ENCODE measurements at places on chromosomes 3 and 15. TPM values are rescaled to one million over a fixed set of nuclear protein-coding genes. Genes with fewer than 3 reads are reported as not detected.
A peak's percentile ranks its signal among the peaks of the same experiment; 100 is the strongest.

DNA sequence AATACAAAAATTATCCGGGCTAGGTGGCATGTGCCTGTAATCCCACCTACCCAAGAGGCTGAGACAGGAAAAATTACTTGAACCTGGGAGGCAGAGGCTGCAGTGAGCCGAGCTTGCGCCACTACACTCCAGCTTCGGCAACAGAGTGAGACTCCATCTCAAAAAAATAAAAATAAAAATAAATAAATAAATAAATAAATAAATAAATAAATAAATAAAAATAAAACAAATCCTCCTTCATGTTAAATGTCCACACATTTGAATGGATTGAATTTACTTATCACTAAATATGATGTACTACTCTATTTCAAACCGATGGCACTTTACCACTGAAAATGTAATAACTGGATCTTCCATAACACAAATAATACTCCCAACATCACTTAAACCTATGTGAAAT is 36.3 kb downstream of the ZBTB20 start:
- no peak for DNase-seq

DNA sequence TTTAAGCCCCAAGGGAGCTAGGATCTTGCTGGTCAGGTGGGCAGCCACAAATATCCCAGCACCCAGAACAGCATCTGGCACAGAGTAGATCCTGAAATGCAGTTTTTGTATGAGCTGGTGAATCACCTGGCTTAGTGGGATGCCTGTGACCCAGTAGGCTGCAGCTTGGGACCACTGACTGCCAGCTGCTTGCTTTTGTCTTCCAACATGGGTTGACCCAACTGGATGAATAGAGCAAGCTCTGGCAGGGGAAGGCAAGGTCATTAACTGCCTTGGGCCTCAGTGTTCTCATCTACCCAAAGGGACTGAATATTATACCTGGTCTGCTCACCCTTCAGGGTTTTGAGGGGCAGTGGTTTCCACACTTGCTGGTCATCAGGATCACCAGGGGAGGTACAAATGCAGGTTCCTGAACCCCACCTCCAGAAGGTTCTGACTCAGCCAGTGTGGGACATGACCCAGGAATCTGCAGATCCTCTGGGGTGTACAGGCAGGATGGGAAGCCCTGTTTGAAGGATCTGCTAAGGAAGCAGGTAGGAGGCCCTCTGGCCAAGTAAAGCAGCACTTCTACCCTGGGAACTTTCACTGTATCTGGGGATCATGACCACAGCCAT is 55.4 kb downstream of the ITGA11 start:
- DNase-seq, result no peak

- DNase-seq, result no peak
These were observed 317.7 kb downstream of the MECOM start for GRCh38 chr3:169345662-169346331.

GRCh38 chr3:194711913-194712312 is 26.2 kb downstream of the FAM43A start:
- peak; percentile 68 for DNase-seq

DNA sequence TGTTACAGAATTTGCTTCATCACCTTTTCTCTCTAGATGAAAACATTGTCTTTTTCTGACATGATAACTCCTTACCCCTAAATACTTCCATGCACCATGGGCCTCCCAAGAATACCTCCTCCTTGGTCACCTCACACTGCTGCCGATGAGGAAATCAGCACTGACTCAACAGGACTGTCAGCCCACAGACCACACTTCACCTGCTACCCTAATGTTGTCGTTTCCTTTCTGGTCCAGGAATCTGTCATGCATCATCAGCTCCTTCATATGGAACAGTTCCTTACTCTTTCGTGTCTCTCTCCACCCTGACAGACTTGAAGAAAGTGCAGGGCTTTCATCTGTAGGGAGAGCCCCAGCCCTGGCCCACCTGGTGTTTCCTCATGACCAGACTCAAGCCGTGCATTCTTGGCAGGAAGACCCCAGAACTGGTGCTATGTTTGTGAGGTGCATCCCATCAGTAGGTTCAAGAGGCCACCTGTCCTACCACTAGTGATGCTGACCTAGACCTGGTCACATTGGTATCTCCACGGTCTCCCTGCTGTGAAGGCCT is 41.1 kb upstream of the PLXNA1 start:
- no peak for DNase-seq

GRCh38 chr15:53534105-53534839 is 225.2 kb downstream of the WDR72 start:
- DNase-seq, result no peak

DNA sequence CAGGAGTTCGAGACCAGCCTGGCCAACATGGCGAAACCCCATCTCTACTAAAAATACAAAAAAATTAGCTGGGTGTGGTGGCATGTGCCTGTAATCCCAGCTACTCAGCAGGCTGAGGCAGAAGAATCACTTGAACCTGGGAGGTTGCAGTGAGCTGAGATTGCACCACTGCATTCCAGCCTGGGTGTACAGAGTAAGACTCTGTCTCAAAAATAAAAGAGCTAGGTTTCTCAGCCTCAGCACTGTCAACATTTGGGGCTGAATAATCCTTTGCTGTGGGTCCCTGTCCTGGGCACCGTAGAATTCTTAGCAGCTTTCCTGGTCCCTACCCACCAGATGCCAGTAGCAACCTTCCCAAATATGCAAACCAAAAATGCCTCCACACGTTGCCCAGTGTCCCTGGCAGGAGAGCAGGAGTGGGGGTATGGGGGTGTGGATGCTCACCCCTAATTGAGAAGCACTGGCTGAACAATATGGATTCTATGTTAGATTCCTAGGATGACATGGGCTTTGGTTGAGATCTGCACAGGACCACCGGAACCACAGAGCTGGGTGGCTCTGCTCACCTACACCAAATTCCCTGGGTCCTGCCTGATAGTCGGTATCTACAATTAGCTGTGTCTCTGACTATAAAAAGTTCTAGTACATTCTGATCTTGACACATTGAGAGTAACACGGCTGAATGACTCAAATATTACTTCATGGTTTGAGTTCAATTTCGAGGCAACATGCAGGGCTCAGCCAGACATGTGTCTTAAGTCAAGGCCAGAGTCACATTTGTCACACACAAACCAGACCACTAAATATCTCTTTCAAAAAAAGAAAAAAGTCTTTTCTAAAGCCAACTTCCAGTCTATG is 577.0 kb upstream of the MDFIC2 start:
- DNase-seq, result no peak

GRCh38 chr3:64047787-64048186 is 24.5 kb upstream of the PSMD6 start:
- DNase-seq, result no peak

DNA sequence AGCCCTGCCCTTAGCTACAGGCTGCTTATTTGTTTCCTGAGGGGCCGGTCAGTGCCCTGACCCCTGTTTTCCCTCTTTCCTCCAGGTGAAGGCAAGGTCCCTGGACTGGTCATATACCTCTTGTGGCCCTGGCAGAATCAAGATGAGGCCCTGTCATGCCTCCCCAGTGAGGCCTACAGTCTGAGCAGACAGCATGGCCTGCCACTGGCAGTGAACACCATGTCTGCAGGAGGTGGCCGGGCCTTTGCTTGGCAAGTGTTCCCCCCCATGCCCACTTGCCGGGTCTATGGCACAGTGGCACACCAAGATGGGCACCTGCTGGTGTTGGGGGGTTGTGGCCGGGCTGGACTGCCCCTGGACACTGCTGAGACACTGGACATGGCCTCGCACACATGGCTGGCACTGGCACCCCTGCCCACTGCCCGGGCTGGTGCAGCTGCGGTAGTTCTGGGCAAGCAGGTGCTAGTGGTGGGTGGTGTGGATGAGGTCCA is 1.2 kb downstream of the KLHDC8B start:
- DNase-seq, result no peak

DNA sequence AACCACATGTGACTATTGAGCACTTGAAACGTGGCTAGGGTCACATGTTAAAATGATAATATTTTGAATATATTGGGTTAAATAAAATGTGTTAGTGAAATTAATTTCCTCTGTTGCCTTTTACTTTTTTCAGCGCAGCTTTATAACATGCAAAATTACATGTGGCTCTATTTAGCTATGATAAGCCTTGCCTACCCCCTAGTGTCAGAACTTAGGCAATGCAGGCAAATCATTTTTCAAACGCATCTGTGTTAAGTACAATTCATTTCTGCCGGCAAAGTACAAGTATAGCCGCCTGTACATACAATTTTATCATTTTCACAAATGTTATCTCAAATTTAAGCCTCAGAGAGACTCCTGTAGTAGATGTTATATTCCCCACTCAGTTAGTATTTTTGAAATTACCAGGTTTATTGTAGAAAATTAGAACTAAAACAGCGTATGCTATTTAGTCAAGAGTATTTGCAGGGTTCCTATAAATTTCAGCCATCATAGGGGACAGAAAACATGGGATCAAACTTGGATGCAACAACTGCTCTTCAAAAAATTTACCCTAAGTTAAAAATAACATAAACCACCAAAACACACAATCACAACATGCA is 56.1 kb downstream of the TAFA4 start:
- peak; percentile 39 for DNase-seq

DNA sequence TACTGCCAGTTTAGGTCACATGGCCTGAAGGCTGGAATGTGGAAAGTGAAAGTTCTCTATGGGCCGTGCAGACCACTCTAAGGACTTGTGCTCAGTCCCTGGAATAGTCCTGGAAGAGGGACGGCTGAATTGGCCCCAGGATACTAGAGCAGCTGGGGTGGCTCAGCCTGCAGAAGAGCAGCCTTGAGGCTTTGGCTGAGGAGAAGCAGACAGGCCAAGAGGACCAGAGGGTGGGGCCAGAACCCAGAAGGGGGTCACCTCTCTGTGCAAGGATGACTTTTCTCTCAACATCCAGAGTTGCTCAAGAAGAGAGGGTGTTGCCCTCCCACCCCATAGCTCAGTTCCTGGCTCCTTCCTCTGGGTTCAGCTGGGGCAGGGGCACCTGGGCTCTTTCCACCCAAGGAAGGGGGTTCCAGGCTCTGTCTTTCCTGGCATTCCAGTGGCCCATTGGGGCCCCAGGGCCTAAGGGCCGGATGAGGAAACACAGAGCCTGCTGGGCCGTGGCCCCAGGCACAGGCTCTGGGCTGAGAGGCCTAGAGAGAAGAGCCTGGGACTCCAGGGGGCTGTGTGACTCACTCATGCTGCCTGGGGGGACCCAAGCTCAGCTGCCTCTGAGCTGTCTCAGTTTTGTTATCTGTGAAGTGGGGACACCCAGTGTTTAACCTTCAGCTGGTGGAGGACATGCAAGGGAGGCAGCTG is 8.5 kb upstream of the FBLN2 start:
- DNase-seq, result no peak

DNA sequence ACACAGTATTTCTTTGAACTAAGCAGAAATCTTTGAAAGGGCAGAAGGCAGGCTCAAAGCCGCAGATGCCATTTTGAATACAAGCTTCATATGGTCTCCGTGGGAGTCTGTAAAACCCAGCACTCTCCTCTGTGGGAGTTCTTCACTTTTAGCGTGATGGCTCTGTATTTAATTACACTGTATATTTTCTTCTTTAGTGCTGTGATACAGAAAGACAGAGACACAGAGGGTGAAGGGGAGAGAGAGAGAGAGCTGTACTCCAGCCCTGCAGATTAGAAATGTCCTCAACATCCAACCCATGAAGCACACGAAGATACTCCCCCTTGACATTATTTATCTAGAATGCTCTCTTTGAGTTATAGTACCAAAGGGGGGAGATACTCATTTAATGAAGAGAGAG is 752.6 kb upstream of the NR2F2 start:
- DNase-seq, result no peak

DNA sequence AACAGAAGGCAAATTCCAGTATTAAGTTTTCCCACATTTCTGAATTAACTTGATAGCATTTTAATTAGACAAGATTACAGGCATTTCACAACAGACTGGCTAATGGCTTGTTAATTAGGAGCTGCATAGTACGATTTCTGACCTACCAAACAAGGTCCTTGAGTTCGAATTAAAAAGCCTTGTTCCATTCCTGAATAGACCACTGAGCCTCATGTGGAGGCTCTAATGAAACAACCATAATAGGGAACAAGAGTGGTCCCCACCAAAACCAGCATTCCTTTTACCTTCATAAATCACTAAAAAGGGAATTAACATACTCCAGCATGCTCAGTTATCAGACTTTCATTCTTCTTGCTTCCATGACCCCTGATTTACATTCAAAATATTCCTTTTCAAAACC is 66.4 kb downstream of the PRTG start:
- no peak for DNase-seq

DNA sequence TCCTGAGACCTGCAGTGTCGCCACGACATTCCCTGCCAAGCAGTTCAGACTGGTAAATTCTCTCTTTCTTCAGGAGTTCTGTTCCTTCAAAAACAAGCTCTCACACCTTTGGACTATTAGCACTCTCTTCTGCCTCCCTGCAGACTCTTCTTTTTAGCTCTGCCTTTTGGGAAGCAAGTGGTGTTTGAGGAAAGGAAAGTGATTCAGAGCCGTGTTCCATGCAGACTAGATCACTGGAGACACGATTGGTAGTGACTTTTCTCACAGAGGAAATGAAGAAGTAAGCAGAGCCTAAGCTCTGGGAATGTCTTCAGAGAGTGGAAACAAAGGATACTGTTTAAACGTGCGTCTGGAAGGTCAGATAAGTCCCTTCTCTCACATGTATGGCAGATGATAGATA is 270.6 kb upstream of the TPRG1 start:
- no peak for DNase-seq

The HIGD2B gene
- polyA plus RNA-seq, result not detected

The NPAP1 gene
- not detected for polyA plus RNA-seq

The C3orf22 gene
- polyA plus RNA-seq, result not detected

The IMPG2 gene
- 0.19 TPM for polyA plus RNA-seq

The MST1 gene
- polyA plus RNA-seq, result 6.5 TPM

The ZNF660 gene
- 2.8 TPM for polyA plus RNA-seq

The SUCNR1 gene
- 0.01 TPM for polyA plus RNA-seq

The SH2D7 gene
- polyA plus RNA-seq, result 0.04 TPM
